EL (cell line): ENCODE measurements at places on chromosomes 13 and 19.

DNA sequence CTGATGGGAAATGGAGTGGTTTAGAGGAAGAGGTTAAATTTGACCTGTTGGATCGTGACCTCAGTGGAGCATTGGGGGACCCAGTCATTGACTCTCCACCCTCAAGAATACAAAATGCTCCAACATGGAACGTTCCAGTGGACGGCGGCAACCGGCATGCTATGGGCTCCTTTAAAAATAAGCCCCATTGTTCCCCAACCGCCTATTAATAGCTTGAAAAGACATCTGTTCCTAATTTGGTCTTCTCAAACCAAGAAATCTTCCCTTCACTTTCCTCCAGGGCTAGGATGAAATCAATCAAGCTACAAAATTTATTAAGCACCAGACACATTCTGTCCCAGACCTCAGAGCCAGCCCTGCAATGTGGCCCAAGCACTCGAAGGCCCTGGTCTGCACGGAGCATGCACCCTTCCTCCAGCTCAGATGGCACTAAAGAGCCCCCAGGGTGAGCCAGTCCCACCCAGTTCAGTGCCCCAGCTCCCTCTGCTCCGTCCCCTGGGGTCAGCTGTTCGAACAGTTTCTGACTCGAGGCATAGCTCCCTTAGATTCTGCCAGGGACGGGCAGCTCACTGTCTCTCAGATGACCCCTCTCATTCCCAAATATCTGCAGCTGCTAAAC is 22.5 kb upstream of the VSTM2B start:
- no peak for DNase-seq

DNA sequence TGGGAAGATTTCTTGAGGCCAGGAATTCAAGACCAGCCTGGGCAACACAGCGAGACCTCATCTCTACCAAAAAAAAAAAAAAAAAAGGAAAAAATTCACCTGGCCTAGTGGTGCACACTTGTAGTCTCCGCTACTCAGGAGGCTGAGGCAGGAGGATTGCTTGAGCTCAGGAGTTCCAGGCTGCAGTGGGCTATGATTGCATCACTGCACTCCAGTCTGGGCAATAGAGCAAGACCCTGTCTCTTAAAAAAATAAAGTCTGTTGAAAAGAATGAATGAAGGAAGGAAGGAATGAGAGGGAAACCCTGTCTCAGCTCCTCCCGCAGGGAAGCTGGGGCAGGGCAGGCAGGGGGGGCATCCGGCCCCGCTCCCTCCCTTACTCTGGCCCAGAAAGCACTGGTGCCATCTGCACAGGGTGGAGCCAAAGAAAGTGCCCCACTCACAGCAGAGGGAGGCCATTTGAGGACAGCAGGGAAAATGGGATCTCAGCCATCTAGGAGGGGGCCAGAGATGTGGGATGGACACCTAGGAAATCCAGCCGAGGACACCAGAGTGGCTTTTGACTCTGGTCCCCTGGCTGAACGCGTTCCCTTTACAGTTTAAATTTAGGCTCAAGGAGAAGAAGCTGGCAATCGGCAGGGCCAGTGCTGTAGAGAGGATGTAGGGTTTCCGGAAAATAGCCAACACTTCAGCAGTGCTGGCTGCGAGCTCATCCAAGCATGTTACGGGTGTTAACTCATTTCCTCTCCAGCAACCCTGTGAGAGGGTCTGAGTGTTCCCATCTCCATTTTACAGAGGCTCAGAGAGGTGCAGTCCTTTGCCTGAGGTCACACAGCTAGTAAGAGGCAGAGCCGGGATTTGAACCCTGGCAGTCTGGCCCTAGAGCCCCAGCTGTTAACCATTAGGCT is 3.6 kb upstream of the HPN start:
- no peak for DNase-seq

DNA sequence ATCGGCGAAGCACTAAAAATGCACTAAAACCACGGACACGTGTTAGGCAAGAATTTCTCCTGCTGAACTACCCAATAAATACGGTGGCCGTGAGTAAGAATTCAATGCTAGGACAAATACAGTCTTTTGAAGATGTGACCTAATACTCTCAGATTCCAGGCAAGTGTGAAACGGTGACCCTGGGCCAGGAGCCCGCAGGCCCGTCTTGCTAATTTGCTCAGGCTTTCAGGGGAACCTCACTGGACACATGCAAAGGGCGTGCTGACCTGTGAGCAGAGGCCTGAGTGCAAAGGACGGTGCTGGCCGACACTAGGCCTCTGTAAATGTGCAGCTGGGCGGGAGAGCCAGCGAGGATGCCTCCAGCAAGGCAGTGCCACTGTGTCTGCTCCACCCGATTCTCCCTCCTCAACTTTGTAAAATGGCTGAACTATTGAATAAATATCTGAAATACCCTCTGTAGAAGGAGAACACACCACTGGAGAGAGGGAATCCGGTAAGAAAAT is 70.1 kb downstream of the STK24 start:
- DNase-seq: no peak

- peak; percentile 96 for DNase-seq
These were observed 36.2 kb upstream of the GARRE1 start for GRCh38 chr19:34217952-34218817.

GRCh38 chr13:97435323-97435722 is 1.4 kb downstream of the RAP2A start:
- no peak for DNase-seq

DNA sequence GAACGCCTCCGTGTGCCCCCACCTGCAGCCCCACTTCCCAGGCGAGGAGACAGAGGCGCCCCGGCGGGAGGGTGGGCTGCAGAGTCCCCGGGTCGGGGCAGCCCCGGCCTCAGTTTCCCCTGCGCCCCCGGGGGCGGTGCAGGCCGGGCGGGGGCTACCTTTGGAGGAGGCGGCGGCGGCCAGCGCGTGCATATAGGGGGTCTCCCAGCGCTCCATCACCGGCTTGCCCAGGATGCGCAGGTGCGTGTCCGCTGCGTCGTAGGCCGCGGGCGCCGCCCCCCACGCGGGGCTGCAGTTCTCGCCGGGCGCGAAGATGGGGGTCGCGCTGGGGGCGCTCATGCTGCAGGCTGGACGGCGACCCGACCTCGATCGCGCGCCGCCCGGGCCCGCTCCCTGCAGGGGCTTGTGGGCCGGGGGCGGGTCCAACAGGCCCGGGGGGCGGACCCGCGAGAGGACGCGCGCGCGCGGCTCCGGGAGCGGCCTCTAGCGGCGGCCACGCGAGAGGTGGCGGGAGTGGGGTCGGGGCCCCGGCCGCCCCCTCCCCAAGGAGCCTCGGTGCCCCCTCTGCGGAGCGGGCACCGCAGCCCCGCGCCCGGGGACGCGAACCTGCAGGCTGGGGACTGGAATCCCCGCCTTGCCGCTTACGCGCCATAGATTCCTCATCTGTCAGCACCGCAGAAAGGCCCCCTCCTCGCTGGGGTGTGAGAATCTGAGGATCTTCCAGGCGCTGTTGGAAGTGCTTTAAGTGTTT is at the start of gene GAMT:
Gene GAMT, minus strand, starts transcription at position 405 of the 751 bp plus-strand sequence. Its CDS starts 66 bp downstream, at position 339.
- peak; percentile 55 for DNase-seq

- DNase-seq: no peak
These were observed 59.8 kb upstream of the RFC3 start for GRCh38 chr13:33758113-33758512.

DNA sequence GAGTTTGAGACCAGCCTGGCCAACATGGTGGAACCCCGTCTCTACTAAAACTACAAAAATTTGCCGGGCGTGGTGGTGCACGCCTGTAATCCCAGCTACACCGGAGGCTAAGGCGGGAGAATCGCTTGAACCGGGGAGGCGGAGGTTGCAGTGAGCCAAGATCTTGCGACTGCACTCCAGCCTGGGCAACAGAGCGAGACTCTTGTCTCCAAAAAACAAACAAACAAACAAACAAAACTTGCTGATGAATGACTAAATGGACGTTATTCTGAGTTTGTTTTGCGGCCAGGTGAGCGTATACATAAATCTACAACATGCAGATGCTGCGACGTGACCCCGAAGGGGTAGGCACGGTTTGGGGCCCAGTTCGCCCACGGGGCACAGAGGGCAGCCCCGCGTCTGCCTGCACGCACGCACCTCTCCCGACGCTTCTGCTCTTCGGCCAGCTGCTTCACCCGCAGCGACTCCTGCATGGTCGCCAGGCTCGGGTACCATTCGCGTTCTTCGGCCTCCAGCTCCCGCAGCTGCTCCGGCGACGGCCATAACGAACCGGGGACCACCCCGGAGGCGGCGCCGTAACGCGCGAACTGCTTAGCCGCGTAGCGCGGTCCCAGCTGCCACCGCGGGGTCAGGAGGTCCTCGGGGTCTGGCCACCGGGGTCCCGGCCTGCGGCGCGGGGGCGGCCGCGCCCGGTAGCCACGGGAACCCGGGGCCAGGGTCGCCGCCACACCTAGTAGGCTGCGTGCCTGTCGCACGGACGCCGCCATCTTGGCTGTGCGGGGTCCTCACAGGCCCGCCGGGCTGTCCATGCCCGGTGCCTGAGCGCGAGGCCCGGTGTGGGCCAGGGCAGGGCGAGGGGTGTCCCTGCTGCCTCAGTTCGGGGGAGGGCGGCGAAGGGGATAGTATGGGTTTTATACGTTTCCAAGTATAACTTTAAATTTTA is at the start of gene GADD45GIP1:
Gene GADD45GIP1, minus strand, starts transcription at position 778 of the 943 bp plus-strand sequence. Its CDS starts 11 bp downstream, at position 767.
- peak; percentile 79 for DNase-seq

DNA sequence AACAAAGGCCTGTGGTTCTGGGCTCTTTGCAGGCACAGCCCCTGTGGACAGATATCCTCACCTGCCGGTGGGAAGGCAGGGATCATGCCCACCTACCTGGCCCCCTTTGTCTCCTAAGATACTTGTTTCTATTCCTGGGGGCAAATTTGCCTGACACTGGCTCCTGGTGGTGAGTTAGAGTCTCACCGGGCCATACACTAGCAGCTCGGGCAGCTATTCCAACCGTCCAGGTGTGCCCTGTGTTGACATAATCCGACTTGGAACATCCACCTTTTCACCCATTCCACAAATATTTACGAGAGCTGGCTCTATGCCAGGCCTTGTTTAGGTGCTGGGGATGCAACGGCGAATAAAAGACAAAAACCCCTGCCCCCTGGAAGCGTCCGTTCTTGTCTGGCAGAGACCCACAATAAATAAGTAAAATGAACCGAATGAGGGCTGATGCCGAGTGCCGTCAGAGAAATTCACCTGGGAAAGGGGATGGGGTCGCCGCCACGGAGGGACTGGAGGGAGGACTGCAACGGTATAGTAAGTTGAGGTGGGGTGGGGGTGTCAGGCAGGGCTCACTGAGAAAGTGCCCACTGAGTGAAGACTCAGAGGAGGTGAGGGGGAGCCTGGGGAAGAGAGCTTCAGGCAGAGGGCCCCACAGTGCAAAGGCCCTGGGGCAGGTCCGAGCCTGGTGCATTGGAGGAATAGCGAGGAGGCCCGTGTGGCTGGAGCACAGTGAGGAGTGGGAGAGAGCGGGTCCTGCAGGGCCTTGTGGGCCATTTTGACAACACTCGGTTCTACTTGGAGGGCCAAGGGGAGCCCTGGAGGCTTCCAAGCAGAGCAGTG is 43.2 kb upstream of the RANBP3 start:
- DNase-seq: no peak

- peak; percentile 86 for DNase-seq
These were observed 25.6 kb upstream of the NDFIP2 start for GRCh38 chr13:79455331-79455730.

- no peak for DNase-seq
These were observed 422.5 kb upstream of the SGCG start for GRCh38 chr13:22758245-22758644.

DNA sequence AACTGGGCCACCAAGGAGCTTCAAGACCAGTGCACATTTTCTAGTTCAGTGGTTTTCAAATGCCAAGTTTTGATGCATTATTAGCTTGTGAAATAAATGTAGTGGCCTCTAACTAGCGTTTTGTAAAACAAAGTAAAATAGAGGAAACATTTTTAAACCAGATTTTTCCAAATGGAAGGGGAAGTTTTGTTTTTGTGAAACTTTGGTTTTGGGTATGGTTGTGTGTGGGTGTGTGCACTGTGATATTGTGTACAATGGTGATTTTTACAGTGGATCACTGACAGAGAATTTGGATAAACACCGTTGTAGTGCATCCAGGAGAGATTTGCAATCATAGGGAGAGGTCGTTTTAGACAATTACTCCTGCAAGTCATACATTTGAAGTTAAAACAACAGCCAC is 108.9 kb downstream of the SLC7A1 start:
- no peak for DNase-seq

DNA sequence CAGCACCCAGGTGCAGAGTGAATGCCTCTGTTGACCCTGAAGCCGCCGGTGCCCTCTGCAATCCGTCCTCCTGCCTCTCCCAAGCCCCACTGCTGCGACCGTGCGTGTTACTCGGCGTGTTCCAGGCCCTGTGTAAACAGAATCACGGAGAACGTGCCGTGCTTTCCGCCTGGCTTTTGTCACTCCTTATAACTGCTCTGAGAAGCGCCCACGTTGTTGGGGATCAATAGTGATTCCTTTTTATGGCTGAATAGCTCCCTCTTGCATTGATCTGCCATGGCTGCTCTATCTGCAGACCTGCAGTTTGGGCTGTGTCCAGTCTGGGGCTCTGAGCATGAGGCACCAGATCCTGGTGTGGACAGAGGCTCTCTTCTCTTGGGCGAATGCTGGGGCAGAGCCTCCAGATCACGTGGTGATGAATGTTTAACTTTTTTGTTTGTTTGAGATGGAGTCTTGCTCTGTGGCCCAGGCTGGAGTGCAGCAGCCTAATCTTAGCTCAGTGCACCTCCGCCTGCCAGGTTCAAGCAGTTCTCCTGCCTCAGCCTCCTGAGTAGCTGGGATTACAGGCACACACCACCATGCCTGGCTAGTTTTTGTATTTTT is 15.8 kb downstream of the ADPRHL1 start:
- DNase-seq: peak; percentile 12

GRCh38 chr19:11963566-11964355 is 1.1 kb upstream of the ZNF763 start:
- DNase-seq: peak; percentile 67

DNA sequence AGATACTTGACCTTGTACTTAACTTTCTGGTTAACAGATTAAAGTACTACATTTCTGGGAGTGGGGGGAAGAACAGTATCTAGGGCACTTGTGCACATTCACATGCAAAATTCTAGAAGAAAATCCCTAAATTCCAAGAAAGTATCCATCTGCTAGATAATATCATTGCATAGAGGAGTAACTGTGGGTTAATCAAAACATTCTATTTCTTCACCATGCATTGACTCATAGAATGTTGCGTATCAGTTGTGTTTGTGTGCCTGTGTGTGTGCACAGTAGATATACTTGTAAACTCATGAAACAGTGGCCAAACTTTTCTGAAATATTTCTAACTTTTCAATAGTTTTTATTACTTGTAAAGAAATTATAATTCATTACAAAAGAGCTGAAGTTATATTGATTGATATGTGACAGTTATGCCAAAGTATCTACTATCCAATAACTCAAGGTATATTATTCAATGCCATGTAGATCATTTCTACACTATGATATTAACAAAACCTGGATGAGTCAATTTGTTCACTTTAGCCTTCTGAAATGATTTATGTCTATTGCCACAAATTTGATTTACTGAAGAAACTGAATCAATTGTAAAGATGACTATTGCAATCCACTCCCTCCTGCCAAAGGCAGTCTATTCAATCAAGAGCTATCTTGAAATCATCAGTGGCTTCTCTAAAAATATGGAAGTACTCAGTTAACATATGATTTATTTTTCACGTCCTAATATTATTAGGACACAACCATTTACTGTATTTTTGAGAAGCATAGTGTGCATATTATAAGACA is 756.7 kb upstream of the ARGLU1 start:
- DNase-seq: no peak
